MV-4-11 (cell line): ENCODE measurements at places on chromosomes 1 and 21.

DNA sequence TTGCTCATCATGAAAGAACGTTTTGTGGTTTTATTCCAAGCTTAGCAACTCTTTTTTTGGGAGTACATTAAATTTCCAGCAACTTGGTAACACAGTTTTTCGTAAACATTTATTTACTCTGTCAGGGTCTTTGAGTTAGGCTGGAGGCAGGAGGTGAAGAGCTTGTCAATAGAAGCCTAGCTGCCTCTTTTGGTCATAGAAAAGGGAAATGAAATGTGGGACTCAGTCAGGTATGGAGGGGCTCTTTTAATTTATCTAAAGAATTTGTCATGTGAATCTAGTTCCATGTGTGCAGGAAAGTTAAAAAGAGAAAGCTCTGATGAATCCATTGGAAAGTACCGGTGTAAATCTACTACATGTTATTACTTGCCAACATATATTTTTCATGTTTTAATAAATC, 45.9 kb upstream of the PRMT6 start:
- DNase-seq = no peak

DNA sequence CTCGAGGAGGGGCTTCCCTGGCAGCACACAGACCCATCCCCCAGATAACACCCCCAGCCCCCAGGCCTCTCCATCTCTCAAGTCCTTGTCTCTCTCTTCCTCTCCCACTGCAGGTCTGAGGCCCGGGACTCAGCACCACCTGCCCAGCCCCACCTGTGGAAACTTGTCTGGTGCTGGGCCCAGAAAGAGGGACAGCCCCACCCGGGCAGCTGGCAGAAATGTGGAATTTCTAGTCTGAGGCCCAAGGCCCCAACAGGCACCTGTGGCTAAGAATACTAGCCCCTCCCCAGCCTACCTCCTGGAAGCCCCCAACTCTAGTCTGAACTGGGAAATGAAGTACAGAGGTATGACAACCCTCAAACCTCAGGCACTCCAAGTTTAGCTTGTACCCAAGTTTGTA, 15.4 kb downstream of the TTC39A start:
- no peak for DNase-seq

DNA sequence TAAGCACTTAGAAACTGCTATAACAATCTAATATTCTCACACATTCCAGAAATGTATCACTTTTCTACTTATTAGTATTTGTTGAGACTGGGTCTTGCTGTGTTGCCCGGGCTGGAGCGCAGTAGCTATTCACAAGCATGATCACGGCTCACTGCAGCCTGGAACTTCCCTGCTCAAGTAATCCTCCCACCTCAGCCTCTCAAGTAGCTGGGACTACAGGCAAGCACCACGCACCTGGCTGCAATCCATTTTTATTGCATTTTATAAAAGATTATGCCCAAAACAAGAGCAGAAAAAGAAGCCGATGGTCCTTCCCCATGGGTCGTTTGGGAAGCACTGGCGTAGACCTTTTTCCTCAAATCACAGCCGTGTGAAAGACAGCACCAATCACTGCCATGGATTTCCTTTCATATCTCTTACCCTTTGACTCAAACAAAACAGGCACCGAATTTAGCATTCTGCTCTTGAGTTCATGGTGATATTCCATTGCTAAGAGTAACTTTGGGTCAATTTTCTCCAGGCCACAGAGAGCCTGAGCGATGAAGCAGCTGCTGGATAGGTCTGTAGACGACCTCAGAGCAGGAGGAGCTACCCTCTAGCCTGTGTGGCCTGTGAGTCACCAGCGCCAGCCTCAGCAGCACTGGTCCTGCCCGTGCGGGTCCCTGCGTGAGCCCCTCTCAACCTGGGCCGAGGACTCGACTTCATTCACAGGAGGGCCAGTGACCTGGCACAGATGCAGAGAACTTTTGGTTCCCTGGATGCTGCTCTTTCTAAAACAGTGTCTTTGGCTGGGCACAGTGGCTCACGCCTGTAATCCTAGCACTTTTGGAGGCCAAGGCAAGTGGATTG, 80.8 kb downstream of the PIK3CD start:
- DNase-seq = no peak

DNA sequence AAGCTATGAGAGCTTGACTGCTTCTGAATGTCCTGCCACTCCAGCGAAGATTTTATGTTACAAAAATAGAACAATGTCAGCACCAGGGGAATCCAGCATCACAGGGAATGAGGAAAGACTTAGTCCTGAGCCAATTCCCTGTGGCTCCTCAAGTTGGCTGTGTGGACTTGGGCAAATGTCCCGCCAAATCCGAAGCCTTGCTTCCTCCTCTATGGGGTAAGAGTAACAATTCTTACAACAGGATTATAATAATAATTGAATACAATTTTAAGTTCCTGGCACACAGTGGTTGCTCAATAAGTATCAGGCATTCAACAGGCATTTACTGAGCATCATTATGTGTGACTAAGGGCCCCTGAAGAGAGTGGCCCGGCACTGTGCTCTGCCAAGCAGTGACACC, 44.4 kb downstream of the STPG1 start:
- DNase-seq = no peak

DNA sequence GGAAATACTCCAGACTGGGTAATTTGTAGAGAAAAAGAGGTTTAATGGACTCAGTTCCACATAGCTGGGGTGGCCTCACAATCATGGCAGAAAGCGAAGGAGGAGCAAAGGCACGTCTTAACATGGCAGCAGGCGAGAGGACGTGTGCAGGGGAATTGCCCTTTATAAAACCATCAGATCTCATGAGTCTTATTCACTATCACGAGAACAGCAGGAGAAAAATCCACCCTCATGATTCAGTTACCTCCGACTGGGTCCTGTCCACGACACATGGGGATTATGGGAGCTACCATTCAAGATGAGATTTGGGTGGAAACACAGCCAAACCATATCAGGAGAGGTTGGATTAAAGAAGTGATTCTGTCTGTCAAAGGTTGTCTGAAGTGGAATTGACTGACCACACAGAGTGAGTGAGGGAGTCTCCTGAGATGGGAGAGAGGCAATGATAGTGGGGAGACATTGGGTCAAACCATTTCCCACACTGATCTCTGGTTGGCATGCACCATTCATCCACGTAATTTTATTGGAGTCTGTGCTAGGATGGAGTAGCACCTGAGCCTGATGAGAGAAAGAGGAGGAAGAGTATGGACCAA, 58.3 kb upstream of the VAMP3 start:
- DNase-seq = no peak

DNA sequence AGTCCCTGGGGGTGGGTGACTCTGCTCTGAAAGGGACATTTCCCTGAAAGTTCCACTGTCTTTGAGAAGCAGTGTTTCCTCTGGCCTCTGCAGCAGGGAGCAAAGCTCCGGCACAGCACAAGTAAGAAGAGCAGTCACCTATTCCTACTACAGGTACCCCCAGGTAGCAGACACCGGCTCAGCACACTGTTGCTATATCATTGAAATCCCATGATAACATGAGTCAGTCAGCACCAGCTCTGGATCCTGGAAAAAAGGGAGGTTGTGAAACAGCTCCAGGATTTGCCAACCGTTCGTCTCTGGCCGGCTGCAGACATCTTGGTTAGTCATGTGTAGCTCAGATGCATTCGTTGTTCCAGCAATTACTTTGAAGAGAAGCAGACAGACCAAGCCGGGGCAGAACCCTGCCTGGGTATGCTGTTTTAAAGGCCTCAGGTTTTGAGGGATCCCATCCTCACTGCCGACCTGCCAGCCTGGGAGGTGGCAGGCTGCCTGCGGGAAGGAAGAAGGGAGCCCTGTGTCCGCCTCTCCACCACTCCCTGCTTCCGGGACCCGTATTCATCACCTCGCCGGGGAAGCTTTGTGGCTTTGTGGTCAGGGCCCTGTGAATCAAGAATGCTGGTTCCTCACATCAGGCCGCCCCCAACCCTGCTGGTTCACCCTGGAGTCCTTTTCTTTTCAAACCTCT, 139.2 kb downstream of the CLIC6 start:
- peak; percentile 70 for DNase-seq

DNA sequence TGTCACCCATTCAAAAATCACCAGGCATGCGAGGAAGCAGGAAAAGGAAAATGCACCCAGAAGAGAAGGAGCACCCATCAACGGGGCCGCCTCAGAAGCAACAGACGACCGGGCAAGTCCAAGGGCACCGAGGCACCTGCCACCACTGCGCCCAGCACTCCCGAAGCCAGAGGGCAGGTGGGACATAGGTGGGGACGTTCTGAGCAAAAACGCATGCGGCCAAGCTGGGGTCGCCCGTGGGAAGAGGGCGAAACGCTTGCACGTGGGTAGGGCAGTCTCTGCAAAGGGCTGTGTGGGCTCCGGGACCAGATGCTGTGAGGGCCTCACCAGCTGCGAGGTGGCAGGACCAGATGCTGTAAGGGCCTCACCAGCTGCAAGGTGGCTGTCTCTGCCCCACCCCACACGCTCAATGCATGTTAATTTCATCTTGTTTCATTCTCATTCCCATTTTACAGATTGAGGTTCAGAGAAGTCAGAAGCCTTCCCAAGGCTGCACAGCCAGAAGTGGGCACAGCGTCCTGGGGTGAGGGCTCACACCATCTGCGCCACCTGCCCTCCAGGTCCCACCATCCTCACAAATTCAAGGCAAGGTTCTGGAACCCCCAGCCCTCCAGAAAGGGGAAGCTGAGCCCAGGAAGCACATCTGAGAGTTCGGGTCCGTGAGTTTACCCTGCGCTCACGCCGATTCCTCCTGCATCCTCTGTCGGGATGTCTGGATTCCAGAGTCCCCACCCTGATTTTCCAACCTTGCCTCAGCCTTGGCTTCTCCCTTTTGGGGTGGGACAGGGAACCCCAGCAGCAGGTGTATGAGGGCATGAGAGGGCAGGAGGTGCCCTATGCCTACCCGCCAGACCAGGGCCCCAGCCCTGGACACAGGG, 8.2 kb upstream of the SAMD11 start:
- no peak for DNase-seq

- no peak for DNase-seq
These were observed 3.0 kb downstream of the SLC44A3 start for GRCh38 chr1:94823116-94823515.

DNA sequence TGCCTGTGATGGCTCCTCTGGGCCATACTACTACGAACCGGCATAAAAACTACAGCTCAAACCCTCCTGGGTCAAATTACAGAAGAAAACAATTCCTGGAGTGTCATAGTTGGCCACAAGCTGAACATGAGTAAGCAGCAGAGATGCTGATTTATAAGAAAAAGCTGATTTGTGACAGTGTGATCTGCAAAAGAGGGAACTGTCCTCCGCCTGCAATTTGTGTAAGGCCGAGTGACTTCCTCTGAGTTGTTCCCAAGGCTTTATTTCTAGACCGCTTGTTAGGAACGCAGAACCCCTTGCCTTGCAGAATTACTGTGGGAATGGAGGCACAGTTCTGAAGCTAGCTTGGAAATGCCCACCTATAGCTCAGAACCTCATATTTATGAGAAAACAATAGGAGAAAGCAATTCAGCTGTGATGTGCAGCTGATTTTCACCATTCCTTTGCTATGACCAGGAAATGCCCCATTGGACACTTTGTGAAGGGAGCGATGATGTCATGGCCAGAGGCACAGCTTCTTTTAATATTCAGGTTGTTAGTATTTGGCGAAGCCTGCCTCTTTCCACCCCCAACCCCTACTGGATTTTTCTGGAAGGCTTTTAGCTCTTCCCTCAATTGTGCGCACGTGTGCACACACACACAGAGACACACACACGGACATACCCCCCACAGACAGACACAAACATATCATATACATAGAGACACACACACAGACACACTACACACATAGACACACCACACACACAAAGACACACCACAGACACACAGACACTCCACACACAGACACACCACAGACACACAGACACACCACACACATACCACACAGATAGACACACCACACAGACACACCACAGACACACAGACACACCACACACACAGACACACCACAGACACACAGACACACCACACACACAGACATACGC, 47.6 kb downstream of the IER5 start:
- peak; percentile 87 for DNase-seq
